ENCODE measurements at places on chromosomes 11 and 22.

- DNase-seq, result no peak
Measured at GRCh38 chr11:6040874-6041273, 10.3 kb upstream of the OR56A1 start.

GRCh38 chr11:19980388-19980787, 179.9 kb downstream of the DBX1 start:
- DNase-seq, result peak; percentile 36

- DNase-seq, result no peak
Measured at GRCh38 chr11:72745511-72745910, 6.7 kb downstream of the ARAP1 start.

DNA sequence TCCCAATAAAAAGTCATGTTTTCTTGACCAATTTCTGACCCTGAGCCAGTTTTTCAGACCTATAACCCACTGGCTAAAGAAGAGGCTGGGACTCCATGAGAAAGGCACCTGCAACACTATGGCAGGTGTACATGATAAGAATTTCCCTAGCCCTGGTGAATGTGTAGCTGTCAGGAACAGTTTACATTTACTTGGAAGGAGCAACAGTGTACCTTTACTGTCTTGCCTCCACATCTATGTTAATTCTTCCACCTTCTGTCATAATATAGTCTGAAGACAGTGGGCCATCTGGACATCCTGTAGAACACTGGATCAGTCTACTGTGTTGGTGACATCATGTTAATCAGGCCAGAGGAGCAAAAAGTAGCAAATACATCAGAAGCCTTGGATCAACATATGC, 72.1 kb upstream of the CD82 start:
- DNase-seq, result no peak

DNA sequence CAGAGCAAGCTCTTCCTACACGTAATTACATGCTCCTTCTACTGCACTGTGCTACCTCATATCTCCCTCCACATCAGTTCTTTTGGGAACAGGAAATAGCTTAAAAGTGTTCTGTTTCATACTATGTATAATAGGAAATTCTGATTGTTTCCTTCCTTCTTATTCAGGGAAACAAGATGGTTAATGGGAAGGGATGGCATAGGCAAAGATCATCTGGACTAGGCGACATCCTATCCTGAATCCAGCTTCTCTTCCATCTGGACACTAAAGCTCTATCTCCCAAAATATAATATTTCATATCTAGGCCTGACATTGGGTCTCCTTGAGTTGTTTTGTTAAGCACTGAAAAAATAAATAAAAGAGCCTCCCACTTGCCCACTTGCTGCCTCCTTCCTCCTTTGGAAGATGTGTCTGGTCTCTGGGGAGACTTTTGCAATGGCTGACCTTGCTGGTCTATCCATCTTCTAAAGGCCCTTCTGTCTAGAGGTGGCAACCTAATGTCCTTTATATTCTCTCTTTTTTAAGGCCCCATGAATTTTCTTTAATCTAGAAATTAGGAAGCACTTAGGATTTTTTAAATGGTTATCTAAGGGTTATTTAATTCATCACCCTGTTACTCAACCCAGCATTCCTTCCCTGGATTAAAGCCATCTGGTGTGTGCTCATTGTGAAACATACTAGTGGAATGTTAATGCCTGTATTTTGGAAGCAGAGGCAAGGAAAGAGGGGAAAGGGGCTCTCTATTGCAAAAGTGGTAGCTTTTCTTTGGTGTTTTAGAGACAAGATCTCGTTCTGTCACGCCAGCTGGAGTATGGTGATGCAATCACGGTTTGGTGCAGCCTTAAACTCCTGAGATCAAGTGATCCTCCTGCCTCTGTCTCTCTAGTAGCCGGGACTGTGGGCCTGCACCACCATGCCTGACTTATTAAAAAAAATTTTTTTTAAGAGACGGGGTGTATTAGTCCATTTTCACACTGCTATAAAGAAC, 20.6 kb downstream of the CLMP start:
- no peak for DNase-seq

GRCh38 chr11:2515401-2516275, 70.8 kb downstream of the KCNQ1 start:
- no peak for DNase-seq

DNA sequence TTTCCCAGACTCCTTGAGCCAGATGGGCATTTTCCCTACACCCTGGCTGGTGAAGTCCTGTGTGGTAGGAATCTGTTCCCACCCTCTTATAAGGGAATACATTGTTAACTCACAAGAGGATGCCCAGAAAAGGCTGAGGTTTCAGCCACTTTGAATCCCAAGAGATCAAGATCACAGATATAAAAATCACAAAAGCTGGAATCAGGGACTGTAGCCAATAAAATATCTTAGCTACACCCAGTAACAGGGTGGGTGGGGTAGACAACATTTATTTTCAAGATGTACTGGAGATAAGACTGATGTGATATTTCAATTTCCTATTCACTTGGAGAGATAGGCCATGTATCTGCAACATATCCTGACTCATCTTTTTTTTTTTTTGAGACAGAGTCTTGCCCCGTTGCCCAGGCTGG, 50.3 kb downstream of the COPB1 start:
- no peak for DNase-seq

DNA sequence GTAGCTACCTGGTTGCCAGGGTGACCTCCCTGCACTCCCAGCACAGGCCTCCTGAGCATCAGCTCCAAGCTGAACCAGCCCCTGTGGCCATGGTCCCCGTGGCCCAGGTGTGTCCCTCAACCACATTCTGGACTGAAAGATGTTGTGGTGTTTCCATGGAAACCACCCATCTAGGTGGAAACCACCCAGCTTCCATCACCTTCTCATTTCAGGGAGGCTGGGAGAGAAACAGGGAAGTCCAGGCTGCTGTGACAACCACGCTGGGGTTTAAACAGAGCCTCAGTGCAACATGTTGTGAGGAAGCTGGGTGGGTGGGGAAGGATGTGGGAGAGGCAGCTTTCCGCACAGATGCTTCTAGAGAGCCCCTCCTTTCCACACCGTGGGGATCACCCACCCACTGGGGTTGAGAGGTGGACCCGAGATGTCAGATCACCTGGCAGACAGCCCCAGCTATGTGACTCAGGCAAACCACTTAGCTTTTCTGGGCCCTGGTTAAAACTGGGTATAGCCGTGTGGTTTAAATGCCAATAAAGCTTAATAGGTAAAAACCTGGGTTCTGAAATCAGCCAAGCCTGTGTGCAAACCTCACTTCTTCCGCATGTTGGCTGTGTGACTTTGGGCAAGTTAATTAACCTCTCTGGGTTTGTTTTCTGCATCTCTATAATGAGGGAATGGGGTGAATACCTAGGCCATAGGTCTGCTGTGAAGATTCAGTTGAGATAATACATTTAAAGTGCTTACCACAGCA, 46.4 kb downstream of the CD82 start:
- DNase-seq, result peak; percentile 45

DNA sequence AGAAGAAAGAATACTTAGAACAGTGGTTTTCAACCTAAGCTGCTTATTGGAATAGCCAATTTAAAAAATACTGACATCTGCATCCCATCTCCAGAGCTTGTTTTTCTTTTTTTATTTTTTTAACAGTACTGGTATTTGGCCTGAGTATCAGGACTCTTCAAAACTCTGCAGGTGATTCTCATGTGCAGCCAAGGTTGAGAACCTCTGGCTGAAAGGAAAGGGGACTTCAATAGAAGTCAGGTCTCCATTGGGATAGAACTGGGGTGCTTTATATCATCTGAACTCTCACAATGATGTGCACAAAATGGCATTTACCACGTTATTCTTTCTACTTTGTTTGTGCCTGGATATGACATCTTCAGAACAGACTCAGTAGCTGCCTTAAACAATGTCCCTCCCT, 55.3 kb downstream of the BBOX1 start:
- no peak for DNase-seq

DNA sequence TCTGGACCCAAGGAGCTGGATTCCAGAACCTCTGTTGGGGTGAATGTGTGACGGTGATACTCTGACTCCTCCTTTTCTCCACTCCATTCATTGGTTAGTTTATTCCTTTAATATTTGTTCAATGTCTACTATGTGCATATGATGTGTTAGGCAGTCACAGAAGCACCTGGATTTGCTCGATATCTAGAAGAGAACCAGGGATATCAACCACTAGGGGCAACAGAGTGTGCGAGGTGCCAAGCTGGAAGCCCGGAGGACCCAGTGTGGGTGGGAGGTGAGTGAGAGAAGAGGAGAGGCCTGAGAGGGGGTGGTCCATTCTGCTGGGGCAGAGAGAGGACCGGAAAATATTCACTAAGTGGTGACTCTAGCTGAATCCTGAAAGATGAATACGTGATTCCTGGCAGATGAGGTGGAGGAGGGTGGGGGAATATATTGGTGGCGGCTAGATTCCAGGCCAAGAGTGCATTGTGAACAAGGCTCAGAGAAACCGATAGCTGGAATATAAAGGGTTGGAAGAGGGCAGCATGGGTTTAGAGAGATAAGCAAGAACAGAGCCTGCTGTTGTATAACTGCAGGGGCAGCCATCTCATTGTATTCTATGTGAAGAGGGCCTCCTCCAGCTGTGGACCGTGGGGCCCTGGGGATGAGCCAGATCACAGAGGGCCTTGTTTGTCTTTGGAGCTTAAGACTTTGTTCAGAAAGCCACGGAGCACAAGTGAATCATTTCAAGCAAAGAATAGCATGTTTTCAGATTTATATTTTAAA, 6.9 kb upstream of the TIMP3 start:
- DNase-seq, result no peak

GRCh38 chr22:38051261-38051660, 5.9 kb upstream of the PICK1 start:
- no peak for DNase-seq

GRCh38 chr11:19772480-19772879, 59.8 kb downstream of the NAV2 start:
- no peak for DNase-seq

- peak; percentile 14 for DNase-seq
Measured at GRCh38 chr22:30866811-30867271, 101.7 kb downstream of the MORC2 start.

- no peak for DNase-seq
Measured at GRCh38 chr11:4084406-4085125, 10.0 kb upstream of the RRM1 start.

DNA sequence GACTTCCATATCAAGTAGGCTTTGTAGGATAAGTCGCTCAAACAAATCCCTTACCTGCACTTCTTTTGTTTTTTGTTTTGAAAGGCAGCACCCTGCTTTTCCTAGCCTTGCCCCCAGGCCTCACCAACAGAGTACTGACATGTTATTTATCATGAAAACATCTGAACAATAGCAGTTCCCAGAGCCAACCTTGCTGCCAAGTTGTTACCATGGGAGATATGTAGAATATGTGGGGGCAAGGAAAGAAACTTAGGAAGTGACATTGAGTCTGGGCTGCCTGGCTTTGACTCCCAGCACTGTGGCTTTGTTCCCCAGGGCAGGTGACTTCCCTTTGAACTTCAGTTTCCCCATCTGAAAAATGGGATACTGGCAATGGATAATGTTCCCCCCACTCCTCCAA, 53.4 kb upstream of the CRYBB3 start:
- DNase-seq, result no peak

DNA sequence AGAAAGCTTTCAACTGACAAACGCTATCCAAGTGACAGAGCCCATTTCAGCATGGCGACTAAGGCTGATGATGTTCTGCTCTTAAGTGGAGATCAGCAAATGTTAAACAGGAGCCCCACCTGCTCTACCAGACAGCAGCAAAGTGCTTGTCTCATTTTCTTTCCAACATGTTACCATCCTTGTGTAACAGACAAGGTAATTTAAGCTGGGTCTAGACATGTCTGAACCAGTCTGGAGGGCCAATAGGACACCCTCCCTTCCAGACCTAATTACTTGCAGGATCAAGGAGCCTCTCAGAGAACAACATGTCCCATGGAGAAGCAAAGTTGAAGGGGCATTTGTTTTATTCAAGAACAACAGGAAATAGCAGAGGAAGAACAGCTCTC, 3.9 kb upstream of the LMO2 start:
- no peak for DNase-seq

DNA sequence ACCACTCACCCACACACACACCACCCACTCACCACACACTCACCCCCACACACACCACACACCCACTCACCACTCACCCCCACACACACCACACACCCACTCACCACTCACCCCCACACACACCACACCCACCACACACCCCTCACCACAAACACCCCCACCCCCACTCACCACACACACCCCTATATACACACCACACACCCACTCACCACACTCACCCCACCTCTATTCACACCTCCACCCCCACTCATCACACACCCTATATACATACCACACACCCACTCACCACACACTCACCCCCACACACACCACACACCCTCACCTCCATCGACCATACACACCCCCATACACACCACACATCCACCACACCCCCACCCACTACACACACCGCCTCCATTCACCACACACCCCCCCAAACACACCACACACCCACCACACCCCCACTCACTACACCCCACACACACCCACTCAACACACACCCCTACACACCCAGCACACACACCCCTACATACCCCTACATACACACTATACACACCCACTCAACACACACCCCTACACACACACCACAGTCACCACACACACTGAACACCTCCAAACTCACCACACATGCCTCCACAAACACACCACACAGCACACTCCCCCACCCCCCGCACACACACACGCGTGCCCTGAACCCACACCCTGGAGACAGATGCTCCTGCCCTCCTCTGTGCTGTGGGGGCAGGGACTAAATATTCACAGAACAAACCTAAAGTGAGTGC, 19.0 kb upstream of the TTLL12 start:
- no peak for DNase-seq

DNA sequence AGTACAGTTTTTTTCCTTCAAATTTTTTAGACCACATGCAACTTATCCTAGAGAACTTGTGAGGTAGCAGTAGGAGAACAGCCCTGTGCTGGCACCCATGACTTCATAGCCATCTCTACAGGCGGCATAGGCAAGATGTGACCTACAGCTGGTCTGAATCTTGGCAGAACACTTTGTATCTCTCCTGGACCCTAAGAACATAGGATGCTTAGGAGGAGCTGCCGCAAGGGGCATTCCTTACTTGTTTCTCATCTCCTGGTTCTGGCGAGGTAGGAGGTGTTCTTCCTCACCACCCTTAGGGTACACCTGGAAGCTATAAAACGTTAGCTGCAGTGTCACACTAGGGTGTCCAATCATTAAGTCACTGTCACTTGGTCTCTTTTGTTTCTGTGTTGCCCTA, 16.4 kb downstream of the CWC15 start:
- no peak for DNase-seq

DNA sequence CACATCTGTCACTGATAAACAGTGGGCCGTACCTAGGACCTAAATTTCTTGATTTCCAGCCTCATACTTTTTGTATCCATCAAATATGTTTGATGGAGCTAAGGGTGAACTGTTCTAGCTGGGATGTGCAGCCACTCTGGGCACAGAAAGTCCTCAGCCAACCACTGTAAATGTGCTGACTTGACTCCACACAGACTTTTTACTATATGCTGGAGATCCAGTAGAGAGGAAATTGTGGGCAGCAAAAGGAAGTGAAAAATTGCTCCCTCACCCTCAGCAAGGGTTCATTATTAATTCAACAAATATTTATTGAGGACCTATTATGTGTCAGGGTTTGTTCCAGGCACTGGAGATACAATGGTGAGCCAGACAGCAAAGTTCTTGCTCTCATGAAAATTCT, 54.2 kb upstream of the AMPD3 start:
- DNase-seq, result no peak

- DNase-seq, result no peak
Measured at GRCh38 chr22:31651664-31652063, 10.4 kb downstream of the PISD start.

GRCh38 chr22:36819112-36819511, 2.3 kb upstream of the PVALB start:
- no peak for DNase-seq

All from erythroblast (primary cell).